ENCODE measurements at places on chromosomes 7 and 10.
A peak's percentile ranks its signal among the peaks of the same experiment; 100 is the strongest.

DNA sequence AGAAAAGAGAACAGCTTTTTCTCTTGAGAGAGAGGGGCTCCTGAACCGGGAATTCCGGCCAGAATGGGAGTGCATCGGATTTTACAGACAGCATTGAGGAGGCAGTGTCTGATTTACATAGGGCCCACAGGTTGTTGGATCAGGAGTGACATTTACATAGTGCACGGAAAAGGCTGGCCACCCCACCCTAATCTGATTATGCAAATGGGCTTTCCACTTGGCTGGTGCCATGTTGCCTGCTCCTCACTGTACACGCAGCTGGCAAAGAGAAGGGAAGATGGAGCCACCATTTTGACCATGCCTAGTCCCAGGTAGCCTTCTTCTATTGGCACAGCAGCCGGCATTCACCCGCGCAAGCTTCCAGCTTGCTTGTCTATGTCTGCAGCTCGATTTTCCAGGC, 77.5 kb upstream of the FAM171A1 start:
- no peak for DNase-seq

GRCh38 chr7:80637911-80638765, at the start of gene CD36:
Gene CD36, plus strand, starts transcription at chr7:80638642. Its CDS starts 8,099 bp downstream, at chr7:80646741.
- DNase-seq, result no peak

DNA sequence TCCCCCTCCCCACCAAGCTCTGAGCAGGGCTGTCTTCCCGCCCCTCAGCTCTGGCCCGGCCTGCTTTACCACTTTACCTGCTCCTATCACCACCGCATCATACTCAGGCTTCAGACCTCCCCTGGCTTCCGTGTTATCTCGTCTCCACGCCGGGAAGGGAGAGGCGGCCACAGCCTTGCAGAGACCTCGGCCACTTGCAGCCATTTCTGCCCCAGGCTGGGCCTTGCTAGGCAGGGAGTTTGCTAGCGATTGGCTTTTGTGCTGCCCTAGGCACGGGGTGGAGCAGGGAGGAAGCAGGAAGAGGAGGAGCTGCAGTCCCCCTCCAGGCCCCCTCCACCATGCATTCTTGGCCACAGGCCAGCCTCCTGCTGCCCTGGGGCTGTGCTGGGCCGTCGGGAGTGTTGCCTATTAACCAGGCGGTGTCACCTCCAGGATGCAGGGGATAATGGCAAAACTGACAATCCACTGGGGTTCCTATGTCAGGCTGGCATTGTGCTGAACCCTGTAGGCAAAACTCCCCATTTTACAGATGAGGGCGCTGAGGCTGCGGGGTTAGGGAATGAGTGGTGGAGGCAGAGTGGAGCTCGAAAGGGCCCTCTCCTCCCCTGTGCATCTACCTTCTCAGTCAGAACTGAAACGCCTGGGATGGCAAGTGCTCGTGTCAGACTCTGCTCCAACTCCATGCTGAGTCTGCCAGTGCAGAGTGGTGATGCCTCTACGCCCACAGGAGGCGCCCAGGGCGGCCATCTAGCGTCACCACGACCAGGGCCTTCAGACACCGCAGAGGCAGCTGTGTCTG, at the start of gene PYROXD2:
Gene PYROXD2, minus strand, starts transcription at position 251 of the 799 bp plus-strand sequence. Its CDS starts 47 bp downstream, at position 204.
- peak; percentile 77 for DNase-seq

- peak; percentile 7 for DNase-seq
Observed at GRCh38 chr7:82714883-82715282, 271.3 kb upstream of the CACNA2D1 start.
